Dermis microvascular lymphatic vessel endothelial cell (primary cell): ENCODE measurements at places on chromosomes 13 and 19.

GRCh38 chr13:27967736-27968315 is 1.3 kb downstream of the CDX2 start:
- DNase-seq = no peak

GRCh38 chr13:29481603-29482002 is 113.9 kb downstream of the SLC7A1 start:
- DNase-seq = no peak

GRCh38 chr13:100447831-100448230 is 140.8 kb downstream of the GGACT start:
- DNase-seq = no peak

- no peak for DNase-seq
Observed at GRCh38 chr13:44576351-44577235, 463 bp upstream of the TSC22D1 start.

GRCh38 chr13:30359991-30360390 is 52.6 kb upstream of the KATNAL1 start:
- DNase-seq = no peak

DNA sequence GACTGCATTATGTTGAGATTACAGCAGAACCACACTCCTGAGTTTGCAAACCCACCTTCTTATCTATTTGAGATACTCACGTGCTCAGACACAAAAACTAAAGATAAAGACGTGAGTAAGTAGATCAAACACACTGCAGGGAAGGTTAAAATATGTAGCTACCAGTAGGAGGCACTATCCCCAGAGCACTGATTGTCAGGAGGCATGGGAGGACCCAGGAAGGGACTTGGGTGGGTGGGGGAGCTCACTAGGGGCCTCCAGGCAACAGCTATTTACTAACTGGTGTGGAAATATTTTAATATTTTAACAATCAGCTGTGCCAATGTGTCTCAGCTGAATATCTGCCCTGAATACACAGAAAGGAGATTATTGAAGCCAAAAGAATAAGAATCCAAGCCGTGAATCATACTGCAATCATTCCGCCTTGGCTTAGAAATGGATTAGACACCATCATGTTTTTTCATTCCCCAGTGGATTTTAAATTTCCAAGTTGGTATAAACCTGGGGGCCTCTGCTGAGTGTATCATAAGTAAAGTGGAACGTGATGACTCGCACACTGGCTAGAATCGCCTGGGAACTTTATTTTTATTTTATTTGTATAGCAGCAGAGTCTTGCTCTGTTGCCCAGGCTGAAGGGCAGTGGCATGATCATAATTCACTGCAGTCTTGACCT is 73.2 kb upstream of the CACNA1A start:
- DNase-seq = no peak

GRCh38 chr13:105569816-105570215 is 965.6 kb downstream of the EFNB2 start:
- no peak for DNase-seq

DNA sequence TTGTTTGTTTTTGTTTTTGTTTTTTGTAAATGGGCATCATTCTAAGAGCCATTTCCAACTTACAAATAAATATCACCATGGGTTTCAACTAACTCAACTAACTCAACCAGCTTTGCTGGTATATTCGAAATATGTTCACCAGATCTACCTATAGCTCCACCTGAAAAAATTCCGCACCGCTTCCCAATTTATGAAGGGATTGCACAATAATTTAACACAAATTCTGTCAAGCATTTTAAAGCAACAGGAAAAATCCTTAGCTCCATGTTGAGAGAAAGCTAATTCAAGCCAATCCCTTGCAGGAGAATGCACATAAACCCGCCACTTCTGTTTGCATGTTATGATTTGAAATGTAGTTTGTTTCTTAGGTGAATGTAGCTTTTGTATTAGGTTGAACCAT is 417.8 kb downstream of the EFNB2 start:
- DNase-seq = no peak

GRCh38 chr13:97278435-97279411 is 56.6 kb downstream of the MBNL2 start:
- DNase-seq = no peak

GRCh38 chr13:51895906-51896888 is 34.4 kb downstream of the CCDC70 start:
- DNase-seq = peak; percentile 36

DNA sequence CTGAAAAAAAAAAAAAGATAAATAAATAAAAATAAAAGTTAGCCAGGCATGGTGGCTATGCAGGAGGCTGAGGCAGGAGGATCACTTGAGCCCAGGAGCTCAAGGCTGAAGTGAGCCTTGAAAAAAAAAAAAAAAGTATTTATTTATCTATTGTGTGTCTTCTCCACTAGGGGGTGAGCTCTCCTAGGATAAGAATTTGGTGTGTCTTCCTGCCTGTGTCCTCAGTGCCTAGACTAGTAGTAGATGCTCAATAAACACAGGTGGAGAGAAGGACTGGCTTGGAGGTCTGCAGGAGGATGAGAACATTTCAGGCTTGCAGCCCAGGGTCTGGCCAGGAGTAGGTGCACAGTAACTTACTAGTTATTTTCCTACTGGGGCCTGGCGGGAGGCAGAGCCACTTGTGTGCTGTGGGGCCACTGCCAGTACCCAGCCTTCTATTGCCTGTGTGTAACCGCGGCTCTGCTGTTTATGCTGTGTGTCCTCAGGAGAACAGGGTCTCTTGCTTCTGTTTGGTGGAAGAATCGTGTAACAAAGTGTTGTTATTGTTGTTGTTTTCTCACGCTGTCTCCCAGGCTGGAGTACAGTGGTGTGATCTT is 5.4 kb downstream of the LMTK3 start:
- no peak for DNase-seq

- no peak for DNase-seq
Observed at GRCh38 chr13:78600280-78600883, 3.0 kb downstream of the POU4F1 start.

- DNase-seq = no peak
Observed at GRCh38 chr13:92122186-92122853, 723.9 kb downstream of the GPC5 start.

DNA sequence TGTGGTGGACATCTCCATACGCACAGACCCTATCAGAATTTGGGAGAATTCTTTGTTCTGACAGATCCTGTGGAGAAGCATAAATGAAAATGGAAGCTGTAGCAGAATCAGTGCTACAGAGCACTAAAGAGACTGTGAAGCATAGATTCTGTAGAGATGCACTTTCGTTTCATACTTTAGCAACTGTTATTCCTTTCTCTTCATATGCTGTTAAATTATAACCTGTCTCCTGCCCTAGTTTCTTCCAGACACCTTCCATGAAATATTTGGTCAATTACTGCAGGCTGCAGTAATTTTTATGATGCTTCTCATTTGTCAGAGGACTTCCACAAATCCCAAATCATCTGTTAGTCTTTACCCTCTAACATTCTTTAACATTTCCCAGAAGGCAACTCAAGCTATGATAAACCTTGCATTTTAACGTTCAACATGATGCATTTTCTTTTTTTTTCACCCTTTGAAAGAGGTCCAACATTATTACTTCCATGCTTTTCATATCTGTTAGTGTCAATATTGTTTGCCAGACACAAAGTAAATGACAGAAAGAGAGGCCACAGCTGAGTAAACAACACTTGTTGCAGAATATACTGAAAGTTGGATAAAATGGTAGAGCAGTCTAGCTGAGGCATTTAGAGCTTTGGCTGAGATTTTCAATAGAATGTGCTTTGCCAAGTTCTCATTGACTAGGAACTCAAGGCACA is 412.7 kb downstream of the LMO7 start:
- DNase-seq = no peak
